Stimulated activated CD4-positive, alpha-beta T cell treated with anti-CD3 and anti-CD28 coated beads, Interleukin-4, amount 100 ng/mL, for 4 hours (primary cell): ENCODE measurements at places on chromosomes 7 and 10.

DNA sequence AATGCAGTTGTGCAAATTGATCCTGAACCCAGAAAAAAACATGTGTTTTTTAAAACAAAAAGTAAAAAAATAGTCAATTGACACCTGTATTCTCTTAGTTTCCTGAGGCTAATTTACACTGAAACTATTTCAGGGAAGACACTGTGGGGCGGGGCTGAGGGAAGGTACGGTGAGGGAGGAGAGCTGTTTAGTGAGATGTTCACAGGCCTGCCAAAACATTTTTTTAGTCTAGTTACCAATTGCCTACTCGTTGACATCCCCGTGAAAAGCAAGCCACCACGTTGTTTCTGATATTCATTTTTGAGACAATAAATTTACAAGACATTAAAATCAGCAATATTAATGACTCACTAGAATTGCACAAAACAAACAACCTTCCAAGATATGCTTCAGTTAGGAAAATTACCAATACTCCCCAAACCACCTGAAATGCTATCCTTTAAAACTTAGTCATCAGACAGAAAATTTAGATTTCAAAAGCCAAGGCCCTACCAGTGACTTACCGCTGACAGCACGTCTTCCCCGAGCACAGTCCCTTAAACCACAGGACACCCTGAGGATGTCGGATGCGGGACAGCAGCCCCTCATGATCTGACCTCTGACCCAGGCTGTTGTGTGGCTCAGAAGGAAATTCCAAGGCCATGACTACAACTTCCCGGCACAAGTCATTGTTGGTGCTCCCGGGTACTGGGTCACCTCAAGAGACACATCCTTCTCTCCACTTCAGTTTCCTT, 279.2 kb downstream of the PRPF18 start:
- no peak for DNase-seq

- DNase-seq: no peak
Measured at GRCh38 chr10:13219685-13220670, 14.2 kb downstream of the UCMA start.

DNA sequence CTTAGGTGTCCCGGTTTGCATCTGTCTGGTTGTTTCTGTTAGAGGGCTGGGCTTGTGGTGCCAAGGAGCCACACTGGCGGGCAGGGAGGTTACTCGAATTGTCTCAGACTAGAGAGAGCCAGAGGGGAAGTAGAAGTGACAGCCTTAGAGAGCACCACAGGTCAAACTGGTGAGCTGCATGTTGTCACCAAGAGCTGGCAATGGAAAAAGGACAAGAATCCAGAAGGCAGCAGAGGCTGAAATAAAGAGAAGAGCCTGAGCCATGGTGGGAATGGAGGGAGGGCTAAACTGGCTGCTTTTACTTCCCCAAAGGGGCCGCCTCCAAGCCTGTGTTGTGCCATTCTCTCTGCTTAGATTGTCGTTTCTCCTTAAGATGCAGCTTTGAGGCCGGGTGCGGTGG, 31.1 kb upstream of the RHBDD2 start:
- DNase-seq: no peak

DNA sequence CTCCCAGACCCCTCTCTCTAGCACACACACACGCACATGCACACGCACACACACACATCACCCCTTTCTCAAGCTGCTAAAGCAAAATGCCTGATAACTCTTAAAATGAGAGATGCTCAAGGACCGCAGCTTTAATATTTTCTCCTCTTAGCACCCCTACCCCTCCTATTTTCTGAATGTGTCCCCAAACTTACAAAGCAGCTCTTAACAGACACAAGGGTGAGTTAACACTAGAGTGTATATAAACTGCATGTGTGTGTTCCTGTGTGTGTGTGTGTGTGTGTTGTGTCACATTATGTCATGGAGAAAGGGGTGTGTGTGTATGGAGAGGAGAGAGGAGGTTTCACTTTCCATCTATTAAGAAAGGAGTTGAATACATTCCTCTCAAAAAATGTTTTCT, 1.3 kb downstream of the PTN start:
- no peak for DNase-seq

DNA sequence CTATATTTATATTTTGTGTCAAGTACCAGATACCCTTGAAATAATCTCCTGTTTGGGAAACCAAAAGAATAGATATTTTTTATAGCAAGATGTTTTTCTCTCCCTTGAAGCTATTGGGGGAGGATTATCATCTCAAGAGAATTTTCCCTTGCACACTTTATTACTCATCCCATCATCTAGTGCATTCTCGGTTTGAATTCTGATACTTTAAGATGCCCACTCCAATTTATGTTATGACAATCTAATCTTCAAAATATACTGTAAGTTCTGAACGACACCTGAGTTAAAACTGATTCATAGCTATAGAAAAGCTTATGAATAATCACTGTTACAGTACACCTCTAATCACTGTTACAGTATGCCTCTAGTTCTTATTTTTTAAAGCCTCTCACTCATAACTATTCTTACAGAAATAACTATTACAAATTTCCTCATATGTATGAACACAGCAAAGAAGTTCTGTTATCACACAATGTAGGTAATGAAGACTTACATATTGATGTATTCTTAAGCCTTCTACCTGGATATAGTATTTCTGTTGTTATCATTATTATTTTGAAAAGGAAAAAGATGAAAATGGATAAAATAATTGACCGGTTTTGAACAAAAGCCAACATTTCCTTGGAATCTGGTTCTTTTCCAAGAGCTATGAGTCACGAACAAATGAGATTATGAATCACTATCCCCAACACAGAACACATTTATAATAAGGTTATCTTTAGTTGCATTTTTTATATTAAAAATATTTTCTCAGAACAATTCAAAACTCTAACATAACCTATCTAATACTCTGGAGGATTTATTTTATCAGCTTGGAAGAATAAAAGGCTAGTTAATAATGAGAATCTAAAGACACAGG, 72.3 kb upstream of the FAM13C start:
- DNase-seq: no peak

DNA sequence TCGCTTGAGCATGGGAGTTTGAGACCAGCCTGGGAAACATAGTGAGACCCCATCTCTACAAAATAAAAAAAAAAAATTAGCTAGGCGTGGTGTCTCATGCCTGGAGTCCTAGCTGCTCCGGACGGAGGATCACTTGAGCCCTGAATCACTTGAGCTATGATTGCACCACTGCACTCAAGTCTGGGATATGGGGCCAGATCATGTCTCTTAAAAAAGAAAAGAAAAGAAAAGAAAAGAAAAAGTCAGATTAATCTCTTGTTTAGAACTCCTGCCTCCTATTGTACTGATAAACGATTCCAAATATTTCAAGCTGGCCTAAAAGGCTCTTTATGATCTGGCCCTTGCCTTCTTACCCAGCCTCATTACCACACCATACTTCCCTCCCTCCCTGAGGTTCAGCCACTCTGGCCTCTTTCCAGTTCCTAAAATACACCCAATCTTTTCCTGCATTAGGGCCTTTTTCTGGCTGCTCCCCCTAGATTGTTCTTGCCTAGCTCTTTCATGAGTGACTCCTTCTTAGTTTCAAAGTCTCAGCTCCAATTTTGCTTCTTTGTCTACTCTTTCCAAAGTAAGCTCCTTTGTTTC, 41.7 kb downstream of the VCL start:
- DNase-seq: no peak

- DNase-seq: no peak
Measured at GRCh38 chr7:144011458-144012230, 11.5 kb downstream of the OR6B1 start.
